NCI-H187 (cell line): ENCODE measurements at places on chromosomes 16 and 17.

GRCh38 chr16:26712876-26713275 is 353.9 kb upstream of the C16orf82 start:
- no peak for DNase-seq

GRCh38 chr16:85293904-85294642 is 181.8 kb upstream of the CIBAR2 start:
- DNase-seq: no peak

GRCh38 chr16:59259074-59259949 is 525.2 kb upstream of the GOT2 start:
- no peak for DNase-seq

- no peak for DNase-seq
These were observed 952.6 kb upstream of the SOX9 start for GRCh38 chr17:71168053-71168741.

- no peak for DNase-seq
These were observed 10.5 kb downstream of the CBFB start for GRCh38 chr16:67039260-67040020.

DNA sequence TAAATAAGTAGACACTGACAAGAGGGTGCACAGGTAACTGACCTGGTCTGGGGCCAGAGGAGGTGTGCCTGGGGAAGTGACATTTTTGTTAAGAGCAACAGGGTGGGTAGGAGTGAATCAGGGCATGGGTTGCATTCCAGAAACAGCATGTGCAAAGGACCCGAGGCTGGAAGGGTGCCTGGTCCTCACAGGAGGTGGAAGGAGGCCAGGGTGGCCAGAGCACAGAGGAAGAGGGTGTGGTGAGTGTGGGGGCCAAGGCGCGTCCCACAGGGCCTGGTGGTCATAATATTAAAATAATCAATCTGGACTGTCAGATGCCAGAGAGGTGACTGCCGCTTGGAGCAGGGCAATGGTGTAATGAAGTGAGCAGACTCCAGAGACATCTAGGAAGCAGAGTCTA is 14.3 kb downstream of the ARHGAP23 start:
- no peak for DNase-seq

- DNase-seq: no peak
These were observed 50.1 kb downstream of the KLHDC4 start for GRCh38 chr16:87715658-87716057.

- no peak for DNase-seq
These were observed 3.8 kb downstream of the WFDC1 start for GRCh38 chr16:84298376-84298899.
